Naive thymus-derived CD8-positive, alpha-beta T cell (primary cell): ENCODE measurements at places on chromosomes 13 and 19.

DNA sequence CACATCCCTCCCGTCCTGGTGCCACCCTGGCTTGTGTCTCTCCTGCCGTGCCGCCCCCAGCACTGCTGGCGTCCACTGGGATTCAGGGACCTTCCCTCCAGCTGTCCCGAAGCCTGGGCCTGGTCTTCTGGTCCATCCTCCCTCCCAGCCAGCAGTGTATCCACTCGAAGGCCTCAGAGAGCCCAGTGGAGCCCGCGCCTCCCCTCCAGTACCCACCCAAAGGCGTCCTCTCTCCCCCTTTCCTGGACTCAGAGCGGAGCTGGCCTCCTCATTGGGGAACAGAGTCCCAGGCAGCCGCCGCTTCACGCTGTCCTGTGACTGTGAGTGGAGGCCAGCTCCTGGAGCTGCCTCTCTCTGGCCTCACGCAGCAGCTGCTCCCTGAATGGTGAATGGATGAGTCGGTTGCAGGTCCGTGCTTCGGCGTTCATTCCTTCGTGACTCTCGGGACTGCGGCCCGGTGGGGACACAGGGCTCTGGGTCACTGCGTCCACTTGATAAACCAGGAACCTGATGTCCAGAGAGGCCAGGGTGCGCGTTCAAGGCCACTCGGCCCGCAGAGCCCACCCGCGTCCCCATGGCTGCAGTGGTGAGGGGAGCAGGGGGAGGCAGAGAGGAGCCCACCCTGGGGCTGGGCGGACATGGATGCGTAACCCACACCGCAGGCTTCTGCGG, 12.1 kb downstream of the ONECUT3 start:
- no peak for DNase-seq

DNA sequence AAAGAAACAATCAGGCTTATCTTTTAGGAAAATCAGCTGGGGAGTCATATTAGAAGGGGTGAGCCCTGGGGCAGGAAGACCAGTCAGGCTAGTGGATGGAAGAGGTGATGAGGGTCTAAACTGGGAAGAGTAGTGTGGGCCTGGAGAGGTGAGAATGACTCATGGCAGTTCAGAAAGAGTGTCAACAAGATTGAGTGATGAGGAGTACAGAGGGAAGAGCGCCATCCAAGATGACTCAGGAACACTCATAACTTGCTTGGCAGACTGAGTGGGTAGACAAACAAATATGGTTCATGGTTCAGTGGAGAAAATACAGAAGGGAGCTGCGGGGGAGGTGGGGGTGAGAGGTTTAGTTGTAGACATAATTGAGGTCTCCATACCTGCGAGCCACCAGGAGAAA, 17.3 kb upstream of the CLDN10 start:
- no peak for DNase-seq

GRCh38 chr13:113176280-113176679, 17.8 kb downstream of the PROZ start:
- DNase-seq, result no peak

GRCh38 chr19:47713046-47714021, at the start of gene EHD2:
Gene EHD2, plus strand, starts transcription at chr19:47713422. Its CDS starts 3,191 bp downstream, at chr19:47716613.
- peak; percentile 42 for DNase-seq

DNA sequence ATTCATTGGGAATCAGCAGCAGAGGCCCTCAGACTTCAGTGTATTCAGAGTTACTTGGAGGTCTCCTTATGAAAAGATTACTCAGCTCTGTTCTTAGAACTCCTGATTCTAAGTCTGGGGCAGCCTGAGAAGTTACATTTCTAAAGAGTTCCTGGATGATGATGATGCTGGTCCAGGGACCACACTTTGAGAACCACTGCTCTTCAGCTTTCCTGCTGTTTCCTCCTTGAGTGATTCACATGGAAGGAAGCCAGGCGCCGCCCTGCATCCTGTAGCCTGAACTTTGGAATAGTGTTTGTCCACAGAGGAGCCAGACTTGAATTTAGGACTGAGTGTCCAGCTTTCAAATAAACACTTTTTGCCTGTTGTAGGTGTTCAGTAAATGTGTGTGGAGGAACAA, 2.9 kb downstream of the CEBPG start:
- DNase-seq, result no peak

DNA sequence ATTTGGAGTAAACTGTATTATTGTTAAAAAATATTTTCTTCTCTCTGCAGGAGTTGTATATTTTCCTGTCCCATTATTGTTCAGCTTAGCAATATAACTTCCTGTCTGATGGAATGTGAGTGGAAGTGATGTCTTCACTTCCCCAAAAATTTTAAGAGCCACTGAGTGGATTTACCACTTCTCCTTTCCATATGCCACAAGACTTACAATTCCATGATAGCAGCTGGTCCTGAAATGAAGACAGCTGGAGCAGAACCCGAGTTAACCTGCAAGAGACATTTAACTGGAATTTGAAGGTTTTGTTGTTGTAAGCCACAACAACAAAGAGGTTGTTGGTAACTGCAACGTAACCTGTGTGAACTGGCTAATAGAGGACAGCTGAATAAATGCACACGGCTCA, 23.4 kb upstream of the TBC1D4 start:
- DNase-seq, result no peak

GRCh38 chr13:73231471-73231870, 172.7 kb downstream of the KLF5 start:
- no peak for DNase-seq

DNA sequence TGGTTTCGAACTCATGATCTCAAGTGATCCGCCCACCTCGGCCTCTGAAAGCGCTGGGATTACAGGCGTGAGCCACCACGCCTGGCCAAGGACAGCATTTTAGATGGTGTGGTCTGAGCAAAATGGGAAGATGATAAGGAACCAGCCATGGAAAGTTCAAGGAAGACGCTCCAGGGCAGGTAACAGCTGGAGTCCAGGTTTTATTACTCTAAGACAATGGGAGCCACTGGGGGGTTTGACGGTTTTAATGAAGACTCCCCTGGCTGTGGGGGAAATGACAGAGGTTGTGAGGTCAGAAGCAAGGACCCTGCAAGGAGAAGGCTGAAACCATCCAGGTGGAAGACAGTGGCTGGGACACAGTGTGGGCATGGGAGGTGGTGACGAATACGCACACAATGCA, 20.9 kb downstream of the PRKD2 start:
- no peak for DNase-seq

DNA sequence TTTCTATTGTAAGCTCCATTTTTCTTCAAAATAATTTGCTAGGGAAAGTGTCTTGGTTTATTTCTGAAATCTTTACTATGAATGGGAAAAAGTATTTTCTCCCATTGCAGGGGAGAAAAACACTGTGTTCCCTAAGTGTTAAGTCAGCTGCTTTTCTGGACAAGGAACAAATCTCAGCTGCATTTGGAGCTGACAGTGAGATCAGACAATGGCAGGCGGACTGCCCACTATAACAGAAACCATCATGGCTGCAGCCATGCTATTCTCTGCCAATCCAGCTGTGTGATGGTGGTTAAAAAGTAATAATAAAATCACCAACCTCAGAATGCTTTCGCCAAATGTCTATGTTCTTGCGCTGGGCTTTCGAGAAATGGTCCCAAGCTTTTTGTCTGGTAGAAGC, 302.7 kb downstream of the DNAJC15 start:
- no peak for DNase-seq

- DNase-seq, result no peak
Measured at GRCh38 chr13:111852725-111853518, 214.0 kb upstream of the SOX1 start.

DNA sequence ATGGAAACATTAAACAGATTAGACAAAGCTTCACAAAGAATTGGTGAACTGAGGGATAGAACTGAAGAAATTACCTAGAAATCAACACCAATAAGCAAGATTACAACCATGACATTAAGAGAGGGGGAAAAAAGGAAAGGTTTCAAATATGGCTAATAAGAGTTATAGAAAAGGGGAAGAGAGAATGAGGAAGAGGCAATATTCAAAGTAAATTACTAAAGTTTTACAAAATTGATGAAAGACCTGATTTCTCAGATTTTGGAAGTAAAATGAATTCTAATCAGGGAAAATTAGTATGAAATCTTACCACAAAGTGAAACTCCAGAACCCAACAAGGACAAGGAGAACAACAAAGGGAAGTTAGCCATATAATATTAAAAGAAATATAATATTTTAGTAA, 187.4 kb downstream of the NBEA start:
- DNase-seq, result no peak
